ENCODE measurements at places on chromosomes 1 and 21. TPM values are rescaled to one million over a fixed set of nuclear protein-coding genes. Genes with fewer than 3 reads are reported as not detected.

- no peaks in the 10 kb centered on the region for H3K36me3 ChIP-seq
- H3K27ac ChIP-seq: no peak overlapping the region
- H3K4me3 ChIP-seq: no peak overlapping the region
- peaks cover 3% of the 10 kb centered on the region for H3K27me3 ChIP-seq
- H3K4me1 ChIP-seq: no peaks in the 10 kb centered on the region
- DNase-seq: no peak
Measured at GRCh38 chr1:178693366-178693765, 31.7 kb upstream of the RALGPS2 start.

DNA sequence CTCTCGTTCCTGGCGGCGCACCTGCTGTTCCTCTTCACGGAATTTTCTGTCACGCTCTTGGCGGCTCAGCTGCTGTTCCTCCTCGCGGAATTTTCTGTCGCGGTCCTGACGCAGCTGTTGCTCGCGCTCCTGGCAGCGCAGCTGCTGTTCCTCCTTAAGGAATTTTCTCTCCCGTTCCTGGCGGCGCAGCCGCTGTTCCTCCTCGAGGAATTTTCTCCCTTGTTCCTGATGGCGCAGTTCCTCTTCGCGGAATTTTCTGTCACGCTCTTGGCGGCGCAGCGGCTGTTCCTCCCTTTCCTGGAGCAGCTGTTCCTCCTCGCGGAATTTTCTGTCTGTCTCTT is 6.4 kb downstream of the TCHH start:
- H3K4me1 ChIP-seq: peaks cover 4% of the 10 kb centered on the region
- no peak for DNase-seq
- H3K27ac ChIP-seq: no peak overlapping the region

DNA sequence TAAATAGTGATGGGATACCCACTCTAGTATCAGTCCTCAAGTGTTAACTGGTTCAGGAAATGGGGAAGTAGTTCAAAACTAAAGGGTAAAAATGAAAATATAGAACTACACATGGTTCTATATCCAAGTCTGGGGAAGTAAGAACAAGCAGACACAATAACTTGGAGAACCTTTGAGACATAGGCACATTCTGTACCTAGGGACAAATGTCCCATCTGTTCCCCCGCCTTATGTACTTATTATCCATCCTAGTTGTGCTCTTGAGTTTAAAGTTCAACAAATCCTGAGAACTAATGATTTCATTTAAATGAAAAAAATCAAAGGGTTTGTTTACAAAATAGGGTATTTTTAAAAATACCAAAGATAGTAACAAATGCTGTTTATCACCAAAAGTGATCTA is 32.5 kb downstream of the WNT2B start:
- H3K4me3 ChIP-seq: no peak overlapping the region
- H3K36me3 ChIP-seq: no peaks in the 10 kb centered on the region
- no peaks in the 10 kb centered on the region for H3K27me3 ChIP-seq
- no peak for DNase-seq
- peaks cover 3% of the 10 kb centered on the region for H3K4me1 ChIP-seq

ILDR2 gene
- 15.1 TPM for total RNA-seq

GCSAML gene
- 0.16 TPM for total RNA-seq

LCE2A gene
- not detected for total RNA-seq
